ENCODE measurements at places on chromosomes 3 and 15. TPM values are rescaled to one million over a fixed set of nuclear protein-coding genes. Genes with fewer than 3 reads are reported as not detected.

GRCh38 chr3:117476572-117476971 lies 767.0 kb downstream of the TUSC7 start:
- DNase-seq, result no peak

DNA sequence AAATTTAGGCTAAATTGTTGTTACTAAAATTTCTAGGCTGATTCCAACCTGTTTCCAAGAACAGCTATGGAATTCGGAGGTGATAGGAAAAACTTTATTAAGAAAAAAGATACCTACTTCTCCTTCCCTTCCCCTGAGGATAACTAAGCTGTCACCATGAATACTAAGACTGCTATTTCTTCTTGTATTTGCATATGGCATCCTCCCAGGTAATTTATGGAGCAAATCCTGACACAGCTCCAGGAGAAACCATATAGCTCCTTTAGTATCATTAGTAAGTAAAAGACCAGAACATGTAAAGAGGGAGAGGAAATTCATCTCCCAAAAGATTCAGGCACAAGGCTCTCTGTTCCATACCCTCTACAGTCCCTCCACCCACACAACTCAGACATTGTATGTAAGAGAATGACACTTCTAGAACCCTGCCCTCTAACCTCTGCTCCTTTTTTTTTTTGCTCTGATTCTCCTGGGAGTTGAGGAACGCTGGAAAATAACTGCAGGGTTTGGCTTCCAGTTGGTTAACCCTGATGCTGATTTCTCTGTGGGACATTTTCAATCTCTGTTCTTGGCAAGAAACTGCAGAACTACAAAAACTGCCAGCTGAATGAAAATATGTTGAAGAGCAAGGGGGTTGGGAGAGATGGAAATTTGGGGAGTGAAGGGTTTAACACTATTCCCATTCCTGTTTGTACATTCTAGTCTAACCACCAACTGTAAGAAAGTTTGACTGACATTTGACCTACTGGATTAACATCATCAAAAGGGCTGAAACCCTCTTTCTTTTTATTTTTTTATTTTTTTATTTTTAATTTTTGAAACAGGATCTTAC lies 14.2 kb upstream of the MAGI1 start:
- no peak for DNase-seq

The SIDT1 gene
- total RNA-seq, result 0.23 TPM

GRCh38 chr3:165455793-165456192 lies 259.6 kb upstream of the SLITRK3 start:
- no peak for DNase-seq

The SYNPR gene
- total RNA-seq, result not detected

GRCh38 chr15:39756806-39757522 lies 25.7 kb downstream of the FSIP1 start:
- no peak for DNase-seq

GRCh38 chr3:71341721-71342120 lies 241.8 kb downstream of the FOXP1 start:
- no peak for DNase-seq

DNA sequence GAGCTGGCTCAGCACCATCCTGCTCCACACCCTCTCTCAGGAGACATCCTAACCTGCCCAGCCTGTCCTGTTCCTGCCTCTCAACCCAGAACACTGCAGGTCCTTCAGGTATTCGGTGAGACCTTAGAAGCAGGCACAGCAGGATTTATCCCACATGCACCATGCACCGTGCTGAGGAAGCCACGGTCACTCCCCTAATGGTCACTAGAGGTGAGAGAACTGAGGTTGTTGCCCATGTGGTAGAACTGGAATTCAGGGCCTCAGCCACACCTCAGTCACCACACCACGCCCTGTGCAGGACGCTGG lies 36.9 kb downstream of the APBA2 start:
- no peak for DNase-seq
